ENCODE measurements at places on chromosomes 16 and 17.

DNA sequence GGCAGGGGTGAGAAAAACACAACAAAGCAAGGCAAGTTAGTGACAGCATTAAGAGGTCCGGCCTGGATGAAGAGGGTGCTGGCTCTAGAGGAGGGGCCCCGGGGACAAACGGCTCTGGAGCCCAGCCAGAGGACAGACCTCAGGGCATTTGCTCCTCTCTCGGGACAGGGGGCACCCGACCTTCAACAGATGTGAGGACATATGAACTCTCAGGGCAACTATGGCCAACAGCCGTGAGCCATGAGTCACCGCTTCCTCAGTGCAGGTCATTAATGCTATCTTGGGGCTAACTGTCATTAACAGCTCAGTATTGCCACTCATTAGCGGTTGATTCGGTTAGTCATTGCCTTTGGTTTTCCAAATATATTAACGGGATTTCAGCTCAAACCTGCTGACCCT lies 9.7 kb upstream of the ARL5C start:
- DNase-seq: no peak

DNA sequence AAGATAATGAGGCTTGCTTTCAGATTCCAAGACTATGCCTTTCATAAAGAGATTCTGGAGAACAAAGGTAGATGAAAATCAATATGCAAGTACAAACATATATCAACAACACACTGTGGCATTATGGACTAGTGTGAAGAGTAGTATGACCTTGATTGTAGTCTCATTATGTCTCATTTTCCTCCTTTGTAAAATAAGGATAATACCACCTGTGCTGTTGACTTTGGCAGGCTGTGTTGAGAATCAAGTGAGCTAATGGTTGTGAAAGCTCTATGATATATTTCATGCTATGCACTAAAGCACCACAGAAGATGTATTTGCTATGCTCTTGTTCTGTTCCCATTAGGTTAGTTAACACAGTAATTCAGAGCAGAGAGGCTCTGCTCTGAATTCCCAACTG lies 78.5 kb upstream of the NACA2 start:
- no peak for DNase-seq

GRCh38 chr17:34981538-34982241 lies 1.4 kb downstream of the LIG3 start:
- no peak for DNase-seq

GRCh38 chr16:86977076-86977676 lies 340.0 kb downstream of the C16orf95 start:
- no peak for DNase-seq

DNA sequence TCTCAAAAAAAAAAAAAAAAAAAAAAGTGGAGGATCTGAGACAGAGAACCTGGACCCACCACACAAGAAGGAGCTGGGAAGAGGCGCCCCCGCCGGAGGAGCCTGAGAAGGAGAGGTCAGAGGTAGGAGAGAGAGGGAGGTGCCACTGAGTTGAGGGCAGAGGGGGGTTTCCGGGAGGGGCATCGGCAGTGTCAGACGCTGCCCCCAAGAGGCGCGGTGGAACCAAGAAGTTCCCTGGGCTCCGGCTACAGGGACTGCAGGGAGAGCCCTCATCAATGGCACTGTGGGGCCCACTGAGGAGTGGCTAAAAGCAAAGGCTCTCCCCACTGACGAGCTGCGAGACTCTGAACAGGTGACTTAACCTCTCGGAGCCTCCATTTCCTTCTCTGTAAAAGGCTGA lies 4.2 kb downstream of the CCDC42 start:
- DNase-seq: no peak

GRCh38 chr17:30148376-30148775 lies 31.8 kb downstream of the NSRP1 start:
- DNase-seq: no peak

DNA sequence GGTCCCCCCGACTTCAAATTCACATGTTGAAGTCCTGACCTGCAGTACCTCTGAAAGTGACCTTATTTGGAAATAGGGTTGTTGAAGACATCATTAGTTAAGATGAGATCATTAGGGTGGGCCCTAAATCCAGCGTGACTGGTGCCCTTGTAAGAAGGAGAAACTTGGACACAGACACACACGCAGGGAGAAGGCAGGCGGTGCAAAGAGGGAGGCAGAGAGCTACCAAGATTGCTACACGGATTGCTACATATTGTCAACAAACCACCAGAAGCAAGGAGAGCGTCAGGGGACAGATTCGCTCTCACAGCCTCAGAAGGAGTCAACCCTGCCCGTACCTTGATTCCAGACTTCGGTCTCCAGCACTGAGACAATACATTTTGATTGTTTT lies 6.8 kb upstream of the WBP2 start:
- no peak for DNase-seq
